ENCODE measurements at places on chromosomes 7 and 10.

GRCh38 chr7:71750290-71750689 is 618.3 kb downstream of the GALNT17 start:
- no peak for DNase-seq

DNA sequence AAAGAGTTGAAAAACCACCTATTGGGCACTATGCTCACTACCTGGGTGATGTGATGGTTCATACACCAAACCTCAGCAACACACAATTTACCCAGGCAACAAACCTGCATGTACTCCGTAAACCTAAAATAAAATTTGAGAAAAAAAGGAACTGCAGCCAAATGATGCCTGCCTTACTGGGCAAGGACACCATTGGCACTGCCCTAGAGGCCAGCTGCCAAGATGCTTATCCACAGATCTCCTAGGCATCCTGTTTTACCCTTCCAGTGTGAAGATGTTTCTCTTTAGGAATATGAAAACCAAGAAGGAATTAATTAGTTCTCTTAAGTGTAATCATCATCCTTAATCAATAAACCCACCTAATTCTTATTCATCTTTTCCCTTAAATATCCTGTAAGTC is 133.4 kb downstream of the ABCA13 start:
- no peak for DNase-seq

- DNase-seq, result no peak
These were observed 61.5 kb downstream of the C10orf120 start for GRCh38 chr10:122638106-122638505.

DNA sequence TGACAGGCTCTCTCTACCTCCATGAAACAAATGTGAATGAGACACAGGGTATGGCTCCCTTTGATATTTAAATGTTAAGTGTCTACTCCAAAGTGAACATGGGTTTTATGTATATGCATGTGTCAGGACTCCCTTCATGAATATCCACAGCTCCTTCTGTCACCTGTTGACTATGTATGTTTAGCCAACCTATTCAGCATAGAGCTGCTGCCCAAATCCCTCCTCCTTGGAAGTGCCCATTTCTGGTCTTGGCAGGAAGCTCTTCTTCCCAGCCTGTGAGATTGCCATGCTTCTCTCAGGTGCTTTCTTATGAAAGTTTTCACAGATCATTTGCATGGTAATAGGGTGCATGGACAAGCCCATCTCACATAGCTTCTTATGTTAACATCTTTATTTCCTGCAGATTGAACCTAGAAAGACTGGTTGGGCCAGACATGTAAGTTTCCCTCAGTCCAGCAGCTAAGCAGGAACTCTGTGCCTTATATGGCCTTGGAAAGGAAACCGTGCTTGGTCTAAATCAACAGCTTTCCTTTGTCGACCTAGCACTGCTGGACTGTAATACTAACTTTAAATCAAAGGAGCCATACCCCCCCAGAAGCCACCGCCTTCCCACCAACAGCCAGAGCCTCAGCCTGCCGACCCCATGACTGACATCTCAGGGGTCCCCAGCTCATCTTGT is 288.9 kb downstream of the ADARB2 start:
- DNase-seq, result no peak

- peak; percentile 82 for DNase-seq
These were observed 34.4 kb downstream of the ZC3HAV1 start for GRCh38 chr7:139075031-139075652.

DNA sequence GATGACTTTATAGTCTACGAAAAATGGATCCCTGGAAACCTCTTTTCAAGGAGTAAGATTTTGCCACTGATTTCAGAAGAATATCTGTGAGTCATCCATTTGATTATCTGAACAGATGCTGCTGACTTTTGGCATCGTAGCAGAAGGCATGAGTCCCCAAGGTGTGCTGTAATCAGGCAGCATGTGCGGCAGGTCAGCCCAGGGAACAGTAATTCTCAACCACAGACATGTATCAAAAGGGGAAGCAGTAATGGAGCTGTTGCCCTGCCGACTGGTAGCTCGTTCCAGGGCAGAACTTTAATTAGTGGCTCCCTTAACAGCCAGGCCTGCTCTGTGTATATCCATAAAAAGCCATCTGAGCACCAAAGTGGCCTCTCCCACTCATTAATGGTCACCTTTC is 5.7 kb upstream of the VWC2 start:
- no peak for DNase-seq

DNA sequence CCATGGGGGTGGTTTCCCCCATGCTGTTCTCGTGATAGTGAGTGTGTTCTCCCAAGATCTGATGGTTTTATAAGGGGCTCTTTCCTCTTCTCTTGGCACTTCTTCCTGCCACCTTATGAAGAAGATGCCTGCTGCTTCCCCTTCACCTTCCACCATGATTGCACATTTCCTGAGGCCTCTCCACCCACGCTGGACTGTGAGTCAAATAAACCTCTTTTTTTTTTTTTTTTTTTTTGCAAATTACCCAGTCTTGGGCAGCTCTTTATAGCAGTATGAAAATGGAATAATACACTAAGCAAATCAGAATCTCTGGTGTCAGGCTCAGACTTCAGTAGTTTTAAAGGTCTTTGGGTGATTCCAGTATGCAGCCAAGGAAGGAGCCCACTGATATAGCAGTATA is 28.2 kb downstream of the TAS2R41 start:
- no peak for DNase-seq

GRCh38 chr10:97633921-97634320 is 621 bp upstream of the MORN4 start:
- DNase-seq, result peak; percentile 8

DNA sequence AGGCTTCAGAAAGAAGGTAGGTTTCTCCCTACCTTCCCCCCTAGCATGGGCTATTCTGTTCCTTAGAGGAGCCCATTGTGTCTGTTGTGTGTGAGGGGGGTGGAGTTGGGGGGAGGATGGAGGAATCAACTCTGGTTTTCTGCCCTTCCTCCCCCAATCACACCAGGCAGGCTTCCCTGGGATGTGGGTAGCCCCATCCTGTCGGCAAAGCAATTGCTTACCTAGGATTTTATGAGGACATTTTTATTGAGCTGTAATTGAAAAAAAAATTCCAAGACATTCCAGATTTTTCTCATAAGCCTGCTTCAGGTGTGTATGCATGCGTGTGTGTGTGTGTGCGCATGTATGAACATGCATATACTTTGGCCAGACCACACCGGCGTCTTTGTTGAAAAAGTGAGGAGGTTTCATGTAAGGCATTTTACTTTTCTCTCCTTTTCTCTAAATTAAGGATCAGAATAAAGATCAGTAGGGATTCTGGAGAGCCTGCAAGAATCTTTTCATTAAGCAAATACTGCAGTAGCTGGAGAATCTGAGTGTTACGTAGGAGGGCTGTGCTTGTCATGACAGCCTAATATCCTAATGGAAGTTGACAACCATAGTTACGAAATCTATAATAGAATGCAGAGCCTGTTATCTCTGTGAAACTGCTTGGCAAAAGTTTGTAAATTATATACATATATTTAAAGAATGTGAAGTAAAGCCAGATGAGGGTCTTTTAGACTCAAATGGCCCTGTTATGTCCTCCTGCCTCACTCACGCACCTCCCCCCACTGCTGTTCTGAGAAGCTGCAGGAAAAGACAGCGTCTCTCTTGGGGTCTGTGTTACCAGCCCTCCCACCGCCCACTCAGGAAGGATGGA is 27.3 kb upstream of the SAMD8 start:
- no peak for DNase-seq

- no peak for DNase-seq
These were observed 103.2 kb upstream of the TMEM106B start for GRCh38 chr7:12107841-12108254.

- DNase-seq, result no peak
These were observed 69.3 kb upstream of the PARD3 start for GRCh38 chr10:34884272-34884952.

DNA sequence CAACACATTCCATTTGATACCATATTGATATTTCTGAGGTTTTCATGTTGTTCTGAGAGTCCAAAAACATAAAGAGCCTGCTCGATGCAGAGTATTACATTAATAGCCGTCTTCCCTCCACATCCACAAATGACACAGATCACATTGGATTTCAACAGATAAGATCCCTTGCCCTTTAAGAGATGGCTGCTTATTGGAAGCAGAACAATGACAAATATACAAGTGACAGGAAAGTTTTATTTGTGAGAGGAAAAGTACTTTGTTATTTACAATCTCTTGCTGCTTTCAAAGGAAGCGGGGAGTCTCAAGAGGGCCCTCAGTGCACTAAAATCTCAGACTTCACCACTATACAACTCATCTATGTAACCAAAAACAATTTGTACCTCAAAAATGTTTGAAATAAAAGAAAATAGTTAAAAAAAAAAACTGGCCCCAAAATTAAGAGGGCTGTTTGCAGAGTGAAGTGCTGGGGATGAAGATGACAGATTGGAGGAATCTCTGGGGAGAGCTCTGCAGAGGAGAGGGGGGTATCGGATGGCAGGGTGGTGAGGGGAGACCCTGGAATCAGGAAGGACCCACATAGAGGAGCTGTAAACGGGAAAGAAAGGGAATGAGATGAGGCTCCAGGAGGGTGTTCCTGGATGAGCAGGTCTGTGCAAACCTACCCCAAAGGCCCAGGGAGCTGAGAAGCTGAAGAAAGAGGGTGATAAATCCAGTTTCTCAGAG is 42.5 kb upstream of the ZNF438 start:
- DNase-seq, result no peak

DNA sequence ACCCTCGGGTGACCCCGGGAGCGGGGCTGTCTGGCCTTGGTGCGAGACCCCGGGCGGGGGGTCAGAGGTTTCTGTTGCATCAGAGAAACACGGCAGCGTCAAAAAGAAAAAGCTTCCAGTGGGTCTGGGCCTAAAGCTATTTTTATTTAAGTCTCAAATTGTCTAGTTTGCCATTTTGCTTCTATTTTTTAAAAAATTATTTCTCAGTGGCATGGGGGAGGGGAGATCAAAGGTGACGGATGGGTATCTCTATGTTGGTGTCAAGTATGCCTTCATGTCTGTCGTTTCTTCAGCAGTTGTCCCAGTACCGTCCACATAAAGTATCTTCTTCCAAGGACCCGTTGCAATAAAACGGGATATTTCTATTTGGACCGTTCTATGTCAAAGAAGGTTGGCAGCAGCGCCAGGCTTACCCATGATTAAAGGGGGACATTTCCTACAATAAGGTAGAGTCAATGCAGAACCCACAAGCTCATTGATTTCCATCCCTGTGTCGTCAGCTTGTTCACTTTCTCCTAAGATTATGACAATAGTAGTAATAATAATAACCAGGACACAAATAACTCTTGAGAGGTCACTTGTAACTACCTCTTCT is 26.0 kb upstream of the VAX1 start:
- no peak for DNase-seq

DNA sequence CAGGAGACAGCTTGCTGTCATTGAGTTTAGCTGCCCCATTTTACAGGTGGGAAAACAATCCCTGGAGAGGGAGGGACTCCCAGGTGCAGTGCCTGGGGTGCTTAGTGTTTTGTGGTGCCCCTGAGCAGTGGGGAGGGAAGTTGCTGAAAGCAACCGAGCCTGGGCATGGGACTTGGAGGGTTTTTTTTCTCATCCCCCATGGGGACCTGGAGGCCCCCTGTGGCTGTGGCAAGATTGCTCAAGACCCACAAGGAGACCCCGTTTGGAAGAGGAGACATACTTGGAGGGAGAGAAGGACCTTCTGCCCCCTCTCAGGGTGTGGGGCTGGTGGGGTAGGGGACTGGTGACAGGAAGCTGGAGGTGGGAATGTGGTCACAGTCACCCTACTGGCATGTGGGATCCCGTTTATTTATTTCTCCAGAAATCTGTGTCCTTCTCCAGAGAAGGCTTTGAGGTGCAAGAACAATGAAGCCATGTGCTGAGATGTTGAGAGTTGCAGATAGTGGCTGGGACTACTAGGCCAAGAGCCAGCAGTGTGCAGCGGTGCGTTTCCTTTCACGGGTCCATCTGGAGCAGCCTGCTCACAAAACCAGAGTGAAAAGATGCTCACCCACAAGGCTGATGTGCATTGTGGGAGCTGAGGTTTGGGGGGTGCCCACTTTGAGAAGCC is 21.5 kb downstream of the ZMIZ1 start:
- DNase-seq, result peak; percentile 39

- no peak for DNase-seq
These were observed 33.8 kb upstream of the INPP5A start for GRCh38 chr10:132503581-132504421.

GRCh38 chr10:63318491-63318890 is 147.3 kb downstream of the JMJD1C start:
- no peak for DNase-seq

GRCh38 chr10:133238466-133238804 is 780 bp downstream of the VENTX start:
- no peak for DNase-seq

DNA sequence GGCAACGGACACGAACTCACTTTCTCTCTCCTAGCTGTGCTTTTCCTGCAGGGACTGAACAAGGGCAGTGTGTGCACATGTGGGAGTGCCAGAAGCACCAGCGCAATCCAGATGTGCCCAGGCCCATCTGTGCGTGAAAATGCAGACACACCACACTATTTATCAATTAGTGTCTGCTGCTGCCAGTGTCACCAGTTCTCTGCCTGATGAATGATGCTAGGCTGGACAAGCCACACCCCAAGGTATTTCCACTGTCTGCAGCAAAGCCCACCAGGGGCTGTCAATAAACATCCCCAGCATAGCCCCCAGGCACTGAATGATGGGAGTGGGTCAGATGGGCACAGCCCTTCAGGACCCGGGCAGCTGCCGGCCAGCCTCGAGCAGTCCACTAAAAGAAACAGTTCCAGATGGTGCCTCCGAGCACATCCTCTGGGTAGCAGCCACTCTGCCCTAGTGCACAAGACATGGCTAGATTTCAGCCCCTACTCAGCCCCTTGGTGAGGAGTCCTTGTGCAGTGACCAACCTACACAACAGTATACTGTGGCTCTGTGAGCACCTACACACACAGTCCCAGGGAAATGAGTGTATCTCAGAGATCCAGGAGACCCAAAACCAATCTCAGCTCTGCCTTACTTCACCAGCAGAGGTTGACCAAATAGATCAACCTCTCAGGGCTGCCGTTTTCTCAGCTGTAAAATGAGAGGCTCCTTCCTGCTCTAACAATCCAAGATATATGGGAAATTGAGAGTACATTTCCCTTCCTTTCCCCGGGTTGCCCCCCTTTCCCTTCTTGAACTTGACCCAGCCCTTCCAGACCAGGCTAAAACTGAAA is 314.7 kb downstream of the PLXNA4 start:
- DNase-seq, result no peak

DNA sequence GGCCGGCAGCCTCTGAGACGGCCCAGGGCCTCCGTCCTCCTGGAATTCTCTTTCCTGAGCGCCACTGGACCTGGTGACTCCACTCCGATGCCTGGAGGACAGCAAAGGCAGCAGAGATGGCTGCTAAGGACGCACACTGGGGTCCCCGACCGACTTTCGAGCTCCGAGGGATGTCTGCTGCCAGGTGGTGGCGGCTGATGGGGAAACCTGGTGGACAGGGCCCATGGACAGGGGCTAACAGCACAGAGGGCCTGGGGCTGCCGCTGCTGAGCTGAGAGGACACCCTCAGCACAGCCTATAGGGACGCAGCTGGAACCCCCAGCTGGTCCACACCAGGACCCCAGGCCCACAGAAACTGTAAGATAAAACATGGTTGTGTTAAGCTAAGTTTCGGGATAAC is 366.3 kb downstream of the DNAJB6 start:
- no peak for DNase-seq

GRCh38 chr7:137642472-137642871 is 204.3 kb downstream of the DGKI start:
- no peak for DNase-seq

All from NCI-H1092 treated with DMSO at 0.1 percent for 48 hours (cell line).